Activated CD4-positive, alpha-beta T cell treated with anti-CD3 and anti-CD28 coated beads for 24 hours (primary cell): ENCODE measurements at places on chromosomes 11 and 22.

- no peak for DNase-seq
Observed at GRCh38 chr11:75066061-75066460, 30.6 kb downstream of the OR2AT4 start.

DNA sequence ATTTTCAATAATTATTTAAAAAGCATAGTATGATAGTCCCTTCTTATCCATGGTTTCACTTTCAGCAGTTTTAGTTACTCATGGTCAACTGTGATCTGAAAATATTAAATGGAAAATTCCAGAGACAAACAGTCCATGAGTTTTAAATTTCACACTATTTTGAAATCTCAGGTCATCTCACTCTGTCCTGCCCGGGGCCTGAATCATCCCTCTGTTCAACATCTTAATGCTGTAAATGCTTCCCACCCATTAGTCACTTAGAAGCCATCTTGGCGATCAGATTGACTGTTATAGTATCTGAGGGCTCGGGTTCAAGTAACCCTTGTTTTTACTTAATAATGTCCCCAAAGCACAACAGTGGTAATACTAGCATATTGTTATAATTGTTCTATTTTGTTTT, 1509.3 kb downstream of the FAM181B start:
- no peak for DNase-seq

GRCh38 chr11:129434641-129435498, 59.2 kb downstream of the BARX2 start:
- DNase-seq = no peak

DNA sequence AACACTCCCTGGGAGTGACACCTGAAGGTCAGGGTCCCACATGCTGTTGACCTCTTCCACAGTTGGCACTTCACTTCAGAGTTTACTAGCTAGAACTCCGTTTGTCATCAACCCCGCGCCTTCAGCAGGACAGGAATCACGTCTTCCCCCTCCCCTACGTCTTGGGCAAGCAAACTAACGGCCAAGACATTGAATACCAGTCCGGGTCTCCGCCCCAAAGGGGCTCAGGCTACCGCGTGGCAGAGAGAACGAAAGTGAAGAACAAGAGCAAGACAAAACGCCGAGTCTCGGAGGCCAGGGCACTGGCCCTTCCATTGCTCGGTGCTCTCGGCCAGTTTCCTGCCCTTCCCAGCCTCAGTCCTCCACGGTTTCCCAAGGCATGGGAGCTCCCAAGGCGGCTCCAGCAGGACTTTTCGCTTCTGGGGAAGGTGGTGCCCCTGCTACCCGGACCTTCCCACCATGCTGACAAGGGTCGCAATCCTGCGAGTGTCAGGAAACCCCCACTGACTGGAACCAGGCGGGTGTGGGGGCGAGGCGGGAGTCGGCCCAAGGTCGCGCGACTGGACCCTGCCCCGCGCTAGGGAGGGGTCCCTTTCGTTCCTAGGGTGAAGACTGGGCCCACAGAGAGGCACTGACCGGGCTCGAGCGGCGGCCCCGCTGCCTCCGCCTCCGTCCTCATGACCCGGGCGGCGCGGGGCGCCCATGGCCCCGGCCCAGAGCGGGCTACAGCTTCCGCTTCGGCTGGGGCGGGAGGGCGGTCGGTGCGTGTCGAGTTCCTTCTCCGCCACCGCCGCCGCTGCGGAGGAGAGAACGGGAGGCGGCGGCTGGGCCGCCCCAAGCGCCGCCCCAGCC, at the start of gene GUCD1:
GUCD1 (minus strand) TSS at position 826 of the 852 bp plus-strand sequence; CDS start at position 679, 147 bp downstream.
- DNase-seq = no peak

DNA sequence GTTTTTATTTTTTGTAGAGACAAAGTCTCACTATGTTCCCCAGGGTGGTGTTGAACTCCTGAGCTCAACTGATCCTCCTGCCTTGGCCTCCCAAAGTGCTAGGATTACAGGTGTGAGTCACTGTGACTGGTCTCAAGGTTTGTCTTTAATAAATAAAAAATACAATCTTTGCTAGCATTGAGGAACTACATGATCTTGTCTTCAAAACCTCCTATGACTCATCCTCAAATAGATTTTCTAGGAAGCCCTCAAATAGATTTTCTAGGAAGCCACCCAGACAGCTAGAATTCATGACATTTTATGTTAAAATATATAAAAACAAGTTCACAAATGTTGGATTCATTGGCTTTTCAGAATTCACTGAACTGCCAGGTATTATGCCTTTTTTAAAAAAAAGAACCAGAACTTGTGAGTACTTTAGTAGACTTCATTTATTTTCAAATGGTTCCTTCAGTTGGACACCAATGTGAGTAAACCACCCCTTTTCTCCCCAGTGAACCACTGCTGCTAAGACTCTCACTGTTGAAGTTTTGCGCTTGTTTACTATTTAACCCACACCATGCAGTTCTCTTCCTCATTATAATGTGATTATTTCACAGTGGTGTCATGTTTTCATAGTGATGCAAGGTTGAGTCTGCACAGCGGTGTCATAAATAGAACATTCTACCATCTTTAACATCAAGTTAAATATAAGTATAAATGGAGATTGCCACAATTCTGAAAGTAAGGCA, 303.9 kb downstream of the CASP12 start:
- DNase-seq = no peak

GRCh38 chr22:41351011-41351410, 30.7 kb upstream of the TEF start:
- no peak for DNase-seq

DNA sequence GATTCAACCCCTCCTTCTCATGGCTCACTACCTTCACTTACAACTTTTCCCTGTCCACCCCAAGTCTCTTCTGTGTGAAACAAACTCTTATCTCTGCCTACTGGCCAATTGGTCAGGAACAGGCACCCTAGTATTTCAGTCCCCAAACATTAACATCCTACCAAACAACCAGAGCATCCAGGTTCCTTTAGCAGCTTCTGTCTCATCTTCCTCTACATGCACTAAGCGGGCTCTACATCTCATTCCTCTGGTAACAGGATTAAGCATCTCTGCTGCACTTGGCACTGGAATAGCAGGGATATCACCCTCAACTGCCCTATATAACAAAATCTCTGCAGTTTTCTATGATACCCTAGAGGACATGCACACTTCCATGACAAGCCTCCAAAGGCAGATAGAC, 116.2 kb downstream of the JRKL start:
- no peak for DNase-seq
